ENCODE measurements at places on chromosomes 7 and 10.

- no peak for DNase-seq
Observed at GRCh38 chr7:139153832-139154231, 44.3 kb upstream of the ZC3HAV1 start.

DNA sequence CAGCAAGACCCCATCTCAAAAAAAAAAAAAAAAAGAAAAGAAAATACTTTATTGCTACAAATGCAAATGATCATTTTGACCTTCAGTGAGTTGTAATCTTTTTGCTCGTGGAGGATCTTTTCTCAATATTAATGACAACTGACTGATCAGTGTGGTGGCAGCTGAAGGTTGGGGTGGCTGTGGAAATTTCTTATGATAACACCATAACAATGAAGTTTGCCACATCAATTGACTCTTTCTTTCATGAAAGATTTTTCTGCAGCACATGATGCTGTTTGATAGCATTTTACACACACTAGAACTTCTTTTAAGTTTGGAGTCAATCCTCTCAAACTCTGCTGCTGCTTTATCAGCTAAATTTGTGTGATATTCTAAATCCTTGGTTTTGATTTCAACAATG is 12.4 kb upstream of the CCDC7 start:
- no peak for DNase-seq

GRCh38 chr7:13976594-13976993 is 12.9 kb downstream of the ETV1 start:
- DNase-seq, result no peak

DNA sequence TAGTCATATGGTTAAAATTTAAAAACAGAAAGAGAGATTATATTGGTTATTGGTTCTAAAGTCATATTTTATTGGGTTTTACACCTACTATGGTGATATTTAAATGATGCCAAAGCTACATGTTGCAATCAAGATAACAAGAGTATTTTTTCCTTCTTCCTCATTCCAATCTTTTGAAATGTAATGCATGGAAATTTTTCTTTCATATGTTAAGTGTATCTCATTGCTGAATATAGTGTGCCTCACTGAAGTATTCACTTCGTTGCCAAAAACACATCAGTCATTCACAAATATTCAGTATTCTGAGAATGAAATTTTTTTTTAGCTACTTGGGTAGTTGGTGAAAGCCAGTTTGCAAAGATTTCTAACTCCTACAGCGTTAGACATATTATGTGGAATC is 19.5 kb downstream of the HDAC9 start:
- no peak for DNase-seq

DNA sequence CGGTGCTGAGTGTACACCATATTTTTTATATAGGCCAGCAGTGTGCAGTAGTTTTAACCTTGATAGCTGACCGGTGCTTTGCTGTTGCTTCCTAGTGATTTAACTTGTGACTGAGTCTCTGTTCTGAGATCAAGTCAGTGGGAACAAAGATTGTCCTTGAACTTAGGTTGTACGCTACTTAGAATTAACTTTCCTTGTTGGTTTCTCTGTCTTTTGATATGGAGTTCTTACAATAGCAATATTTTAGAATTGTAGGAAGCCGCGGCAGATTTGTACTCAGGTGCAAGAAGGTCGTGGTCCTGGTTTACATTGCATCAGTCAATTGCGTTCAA is 1.3 kb downstream of the DDX21 start:
- no peak for DNase-seq

- DNase-seq, result no peak
Observed at GRCh38 chr7:128281605-128282380, 40.7 kb downstream of the LEP start.

All from stimulated activated CD8-positive, alpha-beta memory T cell treated with anti-CD3 and anti-CD28 coated beads, Interleukin-7, amount 100 ng/mL, for 48 hours (primary cell).